AG04450 (cell line): ENCODE measurements at places on chromosomes 2 and 18.

DNA sequence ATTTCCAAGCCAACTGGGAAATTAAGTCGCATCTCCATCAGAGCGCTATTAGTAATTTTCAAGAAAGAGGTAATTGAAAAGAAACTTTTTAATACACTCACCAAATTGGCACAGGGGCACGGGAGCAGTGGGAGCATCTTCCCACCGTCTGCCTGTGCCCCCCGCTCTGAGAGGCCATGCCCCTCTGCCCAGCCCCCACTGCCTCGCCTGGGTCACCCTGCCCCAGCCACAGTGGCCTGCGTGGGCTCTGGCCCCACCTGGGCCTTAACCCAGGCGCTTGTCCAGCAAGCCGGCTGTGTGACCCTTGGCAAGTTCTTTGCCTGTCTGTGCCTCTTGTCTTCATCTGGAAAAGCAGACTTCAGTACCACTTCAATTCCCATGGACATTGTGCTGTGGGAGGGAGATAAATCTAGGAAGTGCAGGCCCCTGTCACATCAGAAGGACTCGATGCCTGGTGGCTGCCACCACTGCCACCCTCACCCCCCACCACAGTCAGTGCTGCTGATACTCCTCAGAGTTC, 31.9 kb downstream of the GLI2 start:
- no peak for DNase-seq

- no peak for DNase-seq
Observed at GRCh38 chr2:224466304-224466895, 64.5 kb upstream of the FAM124B start.

- DNase-seq: no peak
Observed at GRCh38 chr2:39240758-39241157, 3.0 kb downstream of the CDKL4 start.

- DNase-seq: no peak
Observed at GRCh38 chr2:174224665-174225288, 23.6 kb downstream of the OLA1 start.
